ENCODE measurements at places on chromosomes 13 and 19. TPM values are rescaled to one million over a fixed set of nuclear protein-coding genes. Genes with fewer than 3 reads are reported as not detected.

CYP4F11 gene
- polyA plus RNA-seq = 2.0 TPM

CEACAM19 gene
- 20.6 TPM for polyA plus RNA-seq

ZNF302 gene
- 26.6 TPM for polyA plus RNA-seq

IRGC gene
- not detected for polyA plus RNA-seq

BEST2 gene
- not detected for polyA plus RNA-seq

TTC9B gene
- polyA plus RNA-seq = 0.05 TPM

S1PR5 gene
- polyA plus RNA-seq = 0.38 TPM

CEACAM1 gene
- polyA plus RNA-seq = 7.2 TPM

DNA sequence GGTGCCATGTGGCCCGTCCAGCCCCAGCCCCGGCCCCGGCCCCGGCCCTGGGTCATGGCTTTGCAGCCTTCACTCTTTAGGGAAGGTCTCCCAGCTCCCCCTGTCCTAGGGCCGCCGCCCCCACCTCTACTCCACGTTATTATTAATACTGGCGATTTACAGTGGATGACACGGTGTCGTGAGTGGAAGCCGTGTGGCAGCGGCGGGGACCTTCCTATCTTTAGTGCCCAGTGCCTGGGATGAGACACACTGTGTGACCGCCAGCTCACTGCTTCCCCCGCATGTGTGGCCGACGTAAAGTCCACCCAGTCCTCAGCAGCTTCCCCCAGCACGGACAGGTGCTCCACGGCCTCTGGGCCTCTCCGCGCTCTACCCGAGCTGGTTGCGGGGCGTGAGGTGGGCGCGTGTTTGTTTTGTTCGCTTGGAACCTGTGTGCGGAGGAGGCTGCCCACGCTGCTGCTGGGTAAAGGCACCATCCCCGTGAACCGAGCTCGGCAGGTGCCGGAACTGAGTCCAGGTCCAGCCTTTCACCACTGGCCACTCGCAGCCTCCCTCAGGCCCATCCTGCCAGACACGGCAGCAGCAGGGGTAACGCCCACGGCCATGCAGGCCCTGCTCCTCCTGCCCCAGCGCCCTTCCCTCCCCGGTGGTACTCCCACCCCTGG, 70.9 kb upstream of the MCF2L start:
- no peak for DNase-seq

DNA sequence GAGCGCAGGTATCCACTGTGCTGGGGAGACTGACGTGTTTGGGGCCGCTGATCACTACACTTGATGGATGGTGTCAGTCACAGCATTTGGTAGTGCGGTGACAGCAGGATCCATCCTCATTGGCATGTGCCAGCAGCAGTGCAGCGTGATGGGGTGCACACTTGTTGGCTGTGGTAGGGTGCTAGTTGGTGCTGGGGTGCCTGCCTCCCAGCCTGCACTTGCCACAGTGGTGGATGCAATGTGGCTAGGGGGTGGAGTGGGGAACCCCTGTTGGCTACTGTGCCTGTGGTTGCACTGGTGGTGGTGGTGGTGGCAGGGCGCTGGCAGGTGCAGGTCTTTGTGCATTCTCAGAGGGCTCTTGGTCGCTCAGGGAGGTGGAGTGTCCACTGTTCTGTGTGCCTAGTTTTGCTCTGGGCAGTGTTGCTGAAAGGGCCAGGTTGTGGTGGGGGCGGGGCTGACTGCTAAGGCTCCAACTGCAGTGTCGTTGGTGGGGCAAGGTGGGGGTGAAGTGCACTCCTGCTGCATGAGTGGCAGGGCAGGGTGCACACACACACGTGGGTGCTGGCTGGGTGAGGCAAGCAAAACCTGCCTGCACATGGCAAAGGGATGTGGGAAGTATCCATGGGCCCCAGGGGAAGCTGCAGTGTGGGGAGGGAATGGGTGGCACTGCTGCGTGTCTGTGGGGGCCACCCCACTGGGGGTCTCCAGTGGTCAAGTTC, 84.8 kb downstream of the ZMYM2 start:
- DNase-seq = no peak

- no peak for DNase-seq
Measured at GRCh38 chr13:66344805-66345517, 885.2 kb downstream of the PCDH9 start.

DNA sequence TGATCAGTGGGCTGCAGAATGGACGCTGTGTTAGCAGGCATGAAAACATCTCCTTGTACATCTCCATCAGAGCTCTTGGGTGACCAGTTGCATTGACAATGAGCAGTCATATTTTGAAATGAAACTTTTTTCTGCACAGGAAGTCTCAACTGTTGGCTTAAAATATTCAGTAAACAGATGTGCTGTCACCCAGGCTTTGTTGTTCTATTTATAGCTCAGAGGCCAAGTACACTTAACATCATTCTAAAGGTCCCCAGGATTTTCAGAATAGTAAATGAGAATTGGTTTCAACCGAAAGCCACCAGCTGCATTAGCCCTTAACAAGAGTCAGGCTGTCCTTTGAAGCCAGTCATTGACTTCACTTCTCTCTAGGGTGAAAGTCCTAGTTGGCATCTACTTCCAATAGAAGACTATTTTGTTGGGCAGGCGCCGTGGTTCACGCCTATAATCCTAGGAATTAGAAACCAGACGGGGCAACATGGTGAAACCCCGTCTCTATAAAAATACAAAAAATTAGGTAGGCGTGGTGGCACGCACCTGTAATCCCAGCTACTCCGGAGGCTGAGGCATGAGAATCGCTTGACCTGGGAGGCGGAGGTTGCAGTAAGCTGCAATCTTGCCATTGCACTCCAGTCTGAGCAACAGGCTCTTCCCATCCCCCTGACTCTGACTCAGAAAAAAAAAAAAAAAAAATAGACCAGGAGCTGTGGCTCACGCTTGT, 7.9 kb upstream of the PDE4A start:
- DNase-seq = no peak

DNA sequence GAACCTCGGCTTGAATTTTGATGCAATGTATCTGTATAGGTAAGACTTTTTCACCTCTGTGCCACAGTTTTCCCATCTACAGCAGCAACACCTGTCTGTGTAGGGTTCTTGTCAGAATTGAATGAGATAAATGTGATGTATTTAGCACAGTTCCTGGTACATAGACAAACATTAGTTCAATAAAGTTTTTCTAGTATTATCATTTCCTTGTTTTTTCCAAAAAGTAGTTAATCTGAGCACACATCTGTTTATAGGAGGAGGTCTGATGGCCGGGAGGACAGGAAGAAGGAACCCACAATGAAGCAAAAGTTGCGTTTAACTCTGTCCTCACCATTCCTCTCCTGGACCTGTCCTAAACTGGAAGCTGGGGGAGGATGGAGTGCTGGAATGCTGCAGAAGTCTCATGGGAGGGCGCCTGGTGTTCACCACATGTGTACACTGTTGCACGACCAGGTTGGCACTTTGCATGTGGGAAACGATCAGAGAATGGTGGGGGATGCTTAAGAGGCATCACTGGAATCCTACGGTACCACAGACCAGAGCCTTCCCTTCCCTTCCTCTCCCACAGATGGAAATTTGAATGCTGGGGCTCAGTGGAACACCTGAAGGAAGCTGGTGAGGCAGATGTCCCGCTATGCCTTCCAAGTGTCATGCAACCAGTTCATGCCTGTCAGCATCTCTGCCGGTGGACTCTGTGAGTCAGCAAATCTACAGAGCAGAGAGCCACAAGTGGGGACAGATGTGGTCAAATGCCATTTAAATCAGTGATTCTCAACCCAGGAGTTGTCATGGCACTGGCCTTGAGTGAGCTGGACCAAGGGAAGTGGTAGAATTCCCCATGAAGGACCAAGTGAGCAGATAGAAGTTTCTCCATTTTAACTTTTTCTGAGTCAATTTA, 315.6 kb downstream of the DLEU7 start:
- DNase-seq = no peak

GRCh38 chr13:109883181-109884180, 97.1 kb upstream of the IRS2 start:
- no peak for DNase-seq

DNA sequence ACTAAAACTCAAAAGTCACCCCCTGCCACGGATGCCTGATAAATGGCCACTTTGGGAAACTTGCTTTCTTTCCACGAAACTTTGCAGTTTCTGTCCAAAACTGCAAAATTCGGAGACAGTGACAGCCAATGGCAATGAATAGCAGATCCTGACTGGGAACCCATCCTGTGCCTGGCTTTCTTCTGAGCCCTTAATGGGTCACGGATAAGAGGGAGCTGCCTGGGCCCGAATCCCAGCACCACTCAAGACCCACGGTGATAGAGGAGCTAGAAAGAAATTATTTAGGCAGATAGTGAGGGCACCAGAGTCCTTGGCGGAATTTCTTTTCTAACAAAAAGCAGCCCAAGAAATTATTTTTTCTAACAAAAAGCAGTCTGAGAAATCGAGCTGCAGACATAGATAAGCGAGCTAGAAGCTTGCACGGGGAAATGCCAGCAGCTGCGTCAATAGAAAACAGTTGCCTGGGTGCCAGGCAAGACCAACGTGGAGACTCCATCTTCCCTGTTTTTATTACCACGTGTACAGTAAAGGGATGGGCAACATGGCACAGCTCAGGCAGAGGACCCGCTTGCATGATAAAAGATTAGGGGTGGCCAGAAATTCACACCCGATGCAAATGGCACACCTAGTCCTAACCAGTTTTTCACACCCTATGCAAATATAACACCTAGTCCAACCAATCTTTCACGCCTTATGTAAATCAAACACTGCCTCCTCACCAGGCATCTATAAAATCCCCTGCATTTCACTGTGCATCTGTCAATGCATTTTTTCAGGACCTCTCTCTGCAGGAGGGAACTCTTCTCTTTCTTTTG, 7.1 kb upstream of the HSH2D start:
- DNase-seq = no peak

DNA sequence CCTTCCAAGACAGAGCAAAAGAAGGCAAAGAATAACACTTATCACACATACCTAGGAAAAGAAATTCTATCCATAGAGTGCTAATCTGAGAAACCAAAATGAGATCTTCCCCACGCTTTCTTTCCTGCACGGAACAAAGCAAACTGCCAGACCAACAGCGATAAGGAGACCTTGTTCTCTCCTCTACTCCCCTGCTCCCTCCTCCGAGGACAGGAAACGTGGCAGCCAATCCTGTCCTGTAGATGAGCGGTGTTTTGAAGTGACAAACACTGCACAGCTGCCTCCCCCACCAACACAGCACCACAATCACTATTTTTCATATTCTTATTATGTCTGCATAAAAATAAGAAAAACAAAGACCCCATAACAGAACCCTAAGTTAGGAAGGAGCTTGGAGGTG, 113.9 kb upstream of the IRS2 start:
- no peak for DNase-seq

GRCh38 chr13:53537586-53537985, 509.0 kb downstream of the OLFM4 start:
- no peak for DNase-seq

- no peak for DNase-seq
Measured at GRCh38 chr13:101152184-101152583, 264.1 kb downstream of the NALCN start.

- no peak for DNase-seq
Measured at GRCh38 chr19:10898633-10899032, 27.3 kb downstream of the CARM1 start.

GRCh38 chr13:49265822-49266221, 18.1 kb downstream of the CDADC1 start:
- DNase-seq = no peak

DNA sequence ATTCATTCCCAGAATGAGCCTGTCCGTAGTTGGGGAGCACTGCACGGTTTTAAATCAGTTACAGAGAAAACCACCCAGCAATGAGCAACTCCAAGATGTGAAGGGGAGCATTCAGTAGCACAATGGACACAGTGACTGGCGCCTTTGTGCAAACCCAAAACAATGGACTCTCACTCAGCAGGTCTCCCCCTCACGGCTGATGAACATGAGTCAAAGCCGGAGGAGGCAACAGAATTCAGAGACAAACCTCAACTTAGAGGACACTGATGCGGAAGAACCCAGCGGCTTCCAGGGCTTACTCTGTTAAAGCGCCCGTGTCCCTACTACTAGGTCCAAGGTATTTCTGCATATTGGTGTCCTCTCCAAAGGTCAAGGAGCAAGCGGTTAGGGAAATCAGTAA, 17.7 kb downstream of the PLEKHF1 start:
- DNase-seq = no peak

DNA sequence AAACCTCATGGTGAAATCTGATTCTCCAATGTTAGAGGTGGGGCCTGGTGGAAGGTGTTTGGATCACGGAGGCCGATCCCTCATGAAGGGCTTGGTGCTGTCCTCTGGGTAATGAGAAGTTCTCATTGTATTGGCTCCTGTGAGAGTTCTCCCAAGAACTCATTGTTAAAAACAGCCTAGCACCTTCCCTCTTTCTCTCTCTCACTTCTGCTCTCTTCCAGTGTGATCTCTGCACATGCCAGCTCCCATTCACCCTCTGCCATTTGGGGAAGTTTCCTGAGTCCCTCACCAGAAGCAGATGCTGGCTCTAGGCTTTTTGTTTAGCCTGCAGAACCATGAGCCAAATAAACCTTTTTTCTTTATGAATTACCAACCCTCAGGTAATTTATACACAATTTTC, 3.1 kb upstream of the SUCLA2 start:
- no peak for DNase-seq

GRCh38 chr19:36210497-36210896, 4.0 kb downstream of the ZNF565 start:
- DNase-seq = no peak

GRCh38 chr19:11239377-11240000, at the start of gene ANGPTL8:
TSS of gene ANGPTL8 (plus strand) at chr19:11239619. CDS start at chr19:11239638, 19 bp downstream.
- DNase-seq = no peak

GRCh38 chr19:51727349-51727880, 3.6 kb upstream of the HAS1 start:
- no peak for DNase-seq

DNA sequence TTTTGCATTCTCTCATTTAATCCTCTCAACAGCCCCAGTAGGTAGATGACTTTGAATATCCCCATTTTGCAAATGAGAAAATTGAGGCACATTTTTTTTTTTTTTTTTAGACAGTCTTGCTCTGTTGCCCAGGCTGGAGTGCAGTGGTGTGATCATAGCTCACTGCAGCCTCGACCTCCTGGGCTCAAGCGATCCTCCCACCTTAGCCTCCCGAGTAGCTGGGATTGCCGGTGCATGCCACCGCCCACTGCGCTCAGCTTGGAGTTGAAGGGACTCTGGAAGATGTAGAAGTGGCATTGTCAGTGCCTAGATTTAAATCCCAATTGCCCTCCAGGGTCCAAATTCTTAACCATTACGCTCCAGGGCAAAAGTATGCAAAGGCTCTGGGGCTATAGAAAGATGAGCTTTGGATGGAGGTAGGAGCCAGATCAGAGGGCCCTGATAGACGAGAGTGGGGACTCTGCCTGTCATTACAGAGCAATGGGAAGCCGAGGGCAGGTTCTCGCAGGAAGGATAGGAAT, 813 bp upstream of the MCOLN1 start:
- DNase-seq = no peak

DNA sequence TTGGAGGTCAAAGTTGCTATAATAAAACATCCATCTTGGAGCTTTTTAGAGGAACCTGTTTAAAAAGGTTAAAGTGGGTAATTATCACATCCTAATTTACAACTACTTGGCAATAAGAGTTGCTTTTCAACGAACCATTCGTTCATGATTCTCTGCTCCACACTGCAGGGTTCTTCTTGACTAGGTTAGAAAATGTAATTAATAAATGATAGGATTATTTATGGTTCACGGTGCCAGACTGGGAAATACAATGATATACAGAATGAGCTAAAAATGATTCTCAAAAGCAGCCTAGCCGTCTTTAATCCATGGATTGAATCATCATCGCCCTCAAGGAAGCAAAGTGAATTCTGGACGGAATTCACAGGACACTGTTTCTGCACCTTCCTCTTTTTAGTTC, 291.2 kb downstream of the TEX29 start:
- no peak for DNase-seq

Data from pancreas (tissue), 10 donors.